ENCODE measurements at places on chromosomes 2 and 18. TPM values are rescaled to one million over a fixed set of nuclear protein-coding genes. Genes with fewer than 3 reads are reported as not detected.

DNA sequence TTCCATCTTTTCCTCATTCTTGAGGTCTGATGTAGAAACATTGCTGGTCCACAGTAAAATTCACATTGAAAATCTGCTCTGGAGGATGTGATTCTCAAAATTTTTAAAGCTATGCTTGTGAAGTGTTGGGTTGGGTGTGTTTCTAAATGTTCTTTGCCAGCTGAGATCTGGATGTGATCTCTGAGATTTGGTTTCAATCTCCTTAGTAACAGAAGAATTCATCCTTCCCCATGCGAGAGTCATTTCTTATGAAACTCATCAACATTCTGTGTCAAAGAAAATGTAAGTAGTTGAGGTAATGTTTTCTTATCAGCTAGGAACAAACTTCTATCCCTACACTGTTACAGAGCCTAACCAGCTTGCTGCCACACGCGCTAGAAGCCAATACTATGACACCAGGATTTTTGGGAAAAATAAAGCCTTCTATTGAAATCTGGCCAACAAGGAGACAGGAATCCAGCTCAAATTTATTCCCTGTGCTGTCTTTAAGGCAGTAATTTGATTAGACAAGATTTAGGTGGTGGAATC lies 134.9 kb downstream of the PTH2R start:
- no peak overlapping the region for H3K27ac ChIP-seq
- H3K4me1 ChIP-seq = no peaks in the 10 kb centered on the region
- no peak for DNase-seq
- H3K4me3 ChIP-seq = no peak overlapping the region
- no peaks in the 10 kb centered on the region for H3K27me3 ChIP-seq
- no peaks in the 10 kb centered on the region for H3K36me3 ChIP-seq

DNA sequence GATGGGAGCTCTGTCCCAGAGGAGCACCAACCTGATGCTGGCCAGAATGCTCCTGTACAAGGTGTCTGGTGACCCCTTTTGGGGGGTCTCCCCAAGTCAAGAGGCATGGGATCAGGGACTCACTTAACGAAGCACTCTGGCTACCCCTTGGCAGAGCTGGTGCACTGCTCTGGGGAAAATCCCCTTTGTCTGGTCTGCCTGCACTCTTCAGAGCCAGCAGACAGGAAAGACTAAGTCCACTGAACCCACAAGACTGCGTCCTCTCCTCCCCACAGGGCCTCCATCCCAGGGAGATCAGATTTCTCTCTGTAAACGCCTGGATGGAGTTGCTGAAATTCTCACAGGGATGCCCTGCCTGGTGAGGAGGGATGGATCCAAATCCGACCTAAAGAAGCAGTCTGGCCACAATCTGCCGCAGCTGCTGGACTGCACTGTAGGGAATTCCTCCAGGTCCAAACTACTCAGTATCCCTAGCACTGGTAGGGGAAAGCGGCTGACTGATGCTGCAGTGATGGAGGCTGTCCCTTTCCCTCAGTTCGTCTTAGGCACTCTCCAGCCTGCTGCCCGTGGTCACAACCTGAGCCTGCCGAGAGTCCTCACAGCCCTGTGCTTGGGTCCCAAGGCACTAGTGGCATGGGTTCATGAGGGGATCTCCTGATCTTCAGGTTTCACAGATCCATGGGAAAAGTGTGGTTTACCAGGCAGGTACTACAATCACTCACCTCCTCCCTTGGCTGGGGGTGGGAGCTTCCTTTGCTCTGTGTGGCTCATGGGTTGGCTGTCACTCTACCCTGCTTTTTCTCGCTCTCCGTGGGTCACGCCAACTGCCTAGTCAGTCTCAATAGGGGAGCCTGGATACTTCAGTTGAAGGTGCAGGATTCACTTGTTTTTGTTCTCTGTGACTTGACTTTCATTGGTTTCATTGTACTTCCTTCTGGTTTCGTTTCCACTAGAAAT lies 98.6 kb downstream of the SLC4A10 start:
- no peak overlapping the region for H3K4me3 ChIP-seq
- H3K4me1 ChIP-seq = no peaks in the 10 kb centered on the region
- DNase-seq = no peak

DNA sequence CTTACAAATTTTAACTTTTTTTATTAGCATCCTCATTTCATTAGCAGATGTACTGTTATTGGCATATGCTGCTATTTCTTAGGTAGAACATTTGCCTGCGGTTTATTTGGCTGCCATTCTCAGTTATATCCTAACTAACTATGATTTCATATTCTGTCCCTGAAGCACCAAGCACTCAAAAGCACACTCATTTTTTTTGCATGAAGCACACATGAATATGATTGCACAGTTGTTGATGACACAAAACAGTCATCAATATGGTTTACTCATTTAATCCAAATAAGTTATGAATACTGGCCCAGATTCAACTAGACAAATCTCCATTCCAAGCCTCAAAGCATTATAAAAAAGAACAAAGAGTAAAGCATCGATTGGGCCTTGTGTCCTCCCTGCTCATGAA lies 129.4 kb upstream of the CNTNAP5 start:
- no peak overlapping the region for H3K27ac ChIP-seq
- H3K27me3 ChIP-seq = no peaks in the 10 kb centered on the region

DNA sequence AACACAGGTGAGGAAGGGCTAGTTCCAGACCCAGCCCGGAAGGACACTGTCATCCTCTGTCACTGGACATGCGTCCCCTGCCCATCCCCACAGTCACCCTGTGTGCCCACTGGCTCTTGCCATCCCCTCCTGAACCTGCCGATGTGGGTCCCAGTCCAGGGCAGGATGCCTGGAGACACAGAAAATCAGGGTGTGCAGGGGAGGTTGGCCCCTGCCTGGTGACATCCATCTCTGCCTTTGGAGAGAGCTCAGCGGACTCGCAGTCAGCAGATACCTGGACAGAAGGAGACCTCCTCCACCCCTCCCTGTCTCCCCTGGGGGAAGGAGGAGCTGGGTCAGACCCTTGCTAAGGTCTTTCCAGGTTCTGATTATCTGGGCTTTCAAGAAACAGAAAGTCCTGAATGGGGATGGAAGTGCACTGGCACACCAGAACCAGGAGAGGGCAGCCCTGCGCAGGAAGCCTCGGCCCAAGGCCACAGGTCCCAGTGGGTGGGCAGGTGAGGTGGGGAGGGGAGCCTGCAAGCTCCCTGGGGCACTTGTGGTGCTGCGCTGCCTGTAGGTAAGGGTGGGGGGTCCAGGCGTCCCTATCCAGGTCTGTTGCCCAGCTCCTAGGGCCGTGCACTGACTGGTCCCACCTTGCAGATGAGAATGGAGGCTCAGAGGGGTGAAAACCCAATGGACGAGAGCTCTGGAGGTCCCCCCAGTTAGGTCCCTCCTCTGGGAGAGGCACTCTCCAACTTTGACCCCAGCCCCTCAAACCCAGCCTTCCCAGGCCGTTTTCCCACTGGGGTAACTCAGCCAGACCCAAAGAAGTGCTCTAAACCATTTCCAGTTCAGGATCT lies 9.7 kb upstream of the OTOS start:
- DNase-seq = no peak
- no peak overlapping the region for H3K4me3 ChIP-seq
- H3K27ac ChIP-seq = no peak overlapping the region
- no peaks in the 10 kb centered on the region for H3K27me3 ChIP-seq
- H3K36me3 ChIP-seq = no peaks in the 10 kb centered on the region

DNA sequence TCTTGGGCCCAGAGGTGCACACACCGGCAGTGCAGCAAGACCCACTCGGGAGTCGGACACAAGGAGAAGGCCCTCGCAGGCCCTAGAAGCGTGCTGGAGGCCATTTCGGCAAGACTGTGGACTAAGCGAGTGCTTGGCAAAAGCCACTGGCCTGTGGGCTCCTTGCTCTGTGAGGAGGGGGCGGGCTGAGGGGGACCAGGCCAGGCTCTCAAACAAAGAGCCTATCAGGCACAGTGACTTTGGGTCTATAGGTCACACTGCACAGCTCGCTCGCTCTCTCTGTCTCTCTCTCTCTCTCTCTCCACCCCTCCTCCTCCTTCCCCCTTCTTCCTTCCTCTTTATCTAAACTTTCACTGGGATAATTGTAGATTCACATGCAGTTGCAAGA lies 23.6 kb upstream of the ZCCHC2 start:
- H3K36me3 ChIP-seq = no peaks in the 10 kb centered on the region
- DNase-seq = no peak
- H3K27ac ChIP-seq = peak overlapping the region; percentile 29
- H3K27me3 ChIP-seq = no peaks in the 10 kb centered on the region
- H3K4me3 ChIP-seq = no peak overlapping the region
- H3K4me1 ChIP-seq = peaks cover 35% of the 10 kb centered on the region

GRCh38 chr2:175621821-175622220 lies 380.2 kb downstream of the LNPK start:
- no peak overlapping the region for H3K4me3 ChIP-seq
- DNase-seq = no peak
- H3K27ac ChIP-seq = no peak overlapping the region
- H3K36me3 ChIP-seq = no peaks in the 10 kb centered on the region

- H3K27me3 ChIP-seq = no peaks in the 10 kb centered on the region
- no peak overlapping the region for H3K27ac ChIP-seq
- H3K36me3 ChIP-seq = no peaks in the 10 kb centered on the region
- no peak overlapping the region for H3K4me3 ChIP-seq
Measured at GRCh38 chr2:191985740-191986139, 138.9 kb upstream of the CAVIN2 start.

DNA sequence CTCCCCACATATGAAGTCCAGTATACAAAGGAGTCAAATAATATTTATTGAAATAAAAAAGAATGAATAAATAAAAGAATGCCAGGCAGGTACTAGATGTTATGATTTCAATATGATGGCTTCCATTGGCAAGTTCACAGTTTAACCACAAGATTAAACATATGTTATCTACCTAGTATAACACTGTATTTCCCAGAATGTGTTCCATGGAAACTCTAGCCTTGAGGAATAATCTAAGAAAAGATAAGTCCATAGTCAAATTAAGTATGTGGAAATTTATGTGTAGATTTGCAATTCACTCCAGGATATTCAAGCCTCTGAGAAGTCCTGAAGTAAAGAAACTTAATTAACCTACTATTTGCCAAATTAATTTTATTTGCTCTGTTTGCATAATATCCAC lies 71.1 kb upstream of the FMNL2 start:
- H3K27ac ChIP-seq = no peak overlapping the region
- no peaks in the 10 kb centered on the region for H3K27me3 ChIP-seq
- H3K4me1 ChIP-seq = no peaks in the 10 kb centered on the region
- DNase-seq = no peak
- no peaks in the 10 kb centered on the region for H3K36me3 ChIP-seq

GRCh38 chr18:62183578-62184195 lies 3.2 kb downstream of the PIGN start:
- peaks cover 3% of the 10 kb centered on the region for H3K4me1 ChIP-seq

- peaks cover 13% of the 10 kb centered on the region for H3K4me1 ChIP-seq
- H3K4me3 ChIP-seq = peak within 1 kb of the TSS; percentile 44
Measured at GRCh38 chr2:182866461-182867406, at the start of gene FRZB. FRZB (minus strand) TSS chr2:182866637; CDS start chr2:182866552, 85 bp downstream.

- no peak for DNase-seq
- no peaks in the 10 kb centered on the region for H3K36me3 ChIP-seq
- H3K4me1 ChIP-seq = no peaks in the 10 kb centered on the region
- H3K4me3 ChIP-seq = no peak overlapping the region
- no peaks in the 10 kb centered on the region for H3K27me3 ChIP-seq
Measured at GRCh38 chr18:76264198-76264875, 230.7 kb downstream of the ZNF516 start.

- no peaks in the 10 kb centered on the region for H3K27me3 ChIP-seq
- peak overlapping the region; percentile 72 for H3K27ac ChIP-seq
- no peak overlapping the region for H3K4me3 ChIP-seq
- no peak for DNase-seq
- peaks cover 61% of the 10 kb centered on the region for H3K36me3 ChIP-seq
Measured at GRCh38 chr18:49788327-49788898, 24.9 kb downstream of the ACAA2 start.

- H3K27me3 ChIP-seq = no peaks in the 10 kb centered on the region
- H3K4me3 ChIP-seq = no peak overlapping the region
- H3K36me3 ChIP-seq = no peaks in the 10 kb centered on the region
- H3K4me1 ChIP-seq = no peaks in the 10 kb centered on the region
- no peak for DNase-seq
Measured at GRCh38 chr2:209162129-209162528, 261.7 kb upstream of the MAP2 start.

DNA sequence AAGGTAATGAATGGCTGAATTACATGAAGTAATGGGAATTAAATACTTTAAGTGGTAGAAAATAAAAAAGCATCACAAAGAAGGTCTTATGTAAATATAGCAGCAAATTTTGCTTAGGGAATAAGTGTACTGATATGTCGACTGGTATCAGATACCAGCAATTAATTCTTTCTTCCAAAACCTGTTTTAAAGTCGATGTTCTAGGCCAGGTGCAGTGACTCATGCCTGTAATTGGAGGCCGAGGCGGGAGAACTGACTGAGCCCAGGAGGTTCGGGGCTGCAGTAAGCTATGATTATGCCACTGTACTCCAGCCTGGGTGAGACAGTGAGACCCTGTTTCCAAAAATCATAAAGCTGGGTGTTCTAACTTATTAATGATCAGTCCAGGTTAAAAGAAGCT lies 30.3 kb downstream of the SP3 start:
- no peak overlapping the region for H3K27ac ChIP-seq
- H3K27me3 ChIP-seq = no peaks in the 10 kb centered on the region
- H3K4me3 ChIP-seq = no peak overlapping the region
- H3K4me1 ChIP-seq = peaks cover 2% of the 10 kb centered on the region
- DNase-seq = no peak
- H3K36me3 ChIP-seq = no peaks in the 10 kb centered on the region

DNA sequence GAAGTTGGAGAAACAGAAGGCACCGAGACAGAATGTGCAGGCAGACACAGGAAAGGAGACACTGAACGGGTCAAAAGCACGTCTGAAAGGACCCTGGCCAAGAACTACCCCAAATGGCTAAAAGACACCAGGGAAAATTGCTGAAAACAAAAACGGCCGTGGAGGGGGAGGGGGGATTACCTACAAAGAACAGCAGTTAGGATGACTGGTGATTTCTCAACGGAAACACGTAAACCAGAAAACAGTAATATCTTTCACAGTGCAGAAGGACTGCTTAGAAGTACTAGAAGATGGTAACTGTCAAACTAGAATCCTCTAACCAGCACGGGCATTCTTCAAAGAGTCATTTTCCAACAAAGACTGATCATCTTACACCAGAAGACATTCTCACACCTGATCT lies 142.6 kb downstream of the HDAC4 start:
- no peak overlapping the region for H3K4me3 ChIP-seq
- no peaks in the 10 kb centered on the region for H3K27me3 ChIP-seq
- no peak for DNase-seq
- H3K36me3 ChIP-seq = no peaks in the 10 kb centered on the region
- no peaks in the 10 kb centered on the region for H3K4me1 ChIP-seq

- H3K4me3 ChIP-seq = no peak overlapping the region
- no peak overlapping the region for H3K27ac ChIP-seq
- H3K4me1 ChIP-seq = no peaks in the 10 kb centered on the region
- DNase-seq = no peak
- no peaks in the 10 kb centered on the region for H3K27me3 ChIP-seq
Measured at GRCh38 chr2:143138292-143138691, 9.1 kb downstream of the ARHGAP15 start.

GRCh38 chr18:77129150-77129551 lies 3.4 kb downstream of the MBP start:
- peaks cover 24% of the 10 kb centered on the region for H3K4me1 ChIP-seq
- H3K27me3 ChIP-seq = no peaks in the 10 kb centered on the region
- DNase-seq = no peak
- no peak overlapping the region for H3K4me3 ChIP-seq
- no peaks in the 10 kb centered on the region for H3K36me3 ChIP-seq

DPP10 gene
- 4.1 TPM for total RNA-seq

STK11IP gene
- 8.4 TPM for total RNA-seq

FOXD4L1 gene
- total RNA-seq = 2.5 TPM

GRHL1 gene
- 6.2 TPM for total RNA-seq

ZNF521 gene
- total RNA-seq = 2.3 TPM

SMCHD1 gene
- 49.0 TPM for total RNA-seq

PSTPIP2 gene
- total RNA-seq = 14.7 TPM

CPS1 gene
- total RNA-seq = 651 TPM

CFC1 gene
- total RNA-seq = not detected

KRCC1 gene
- 7.0 TPM for total RNA-seq

TRIM54 gene
- total RNA-seq = not detected

ZNF385B gene
- total RNA-seq = 3.2 TPM

Data from liver (tissue), 10 donors.